AG08395 (cell line): ENCODE measurements at places on chromosomes 2 and 18.
A peak's percentile ranks its signal among the peaks of the same experiment; 100 is the strongest.

- DNase-seq, result no peak
Observed at GRCh38 chr2:57877811-57878170, 168.8 kb upstream of the VRK2 start.

GRCh38 chr2:46876741-46877384 lies 38.7 kb downstream of the MCFD2 start:
- DNase-seq, result peak; percentile 63

DNA sequence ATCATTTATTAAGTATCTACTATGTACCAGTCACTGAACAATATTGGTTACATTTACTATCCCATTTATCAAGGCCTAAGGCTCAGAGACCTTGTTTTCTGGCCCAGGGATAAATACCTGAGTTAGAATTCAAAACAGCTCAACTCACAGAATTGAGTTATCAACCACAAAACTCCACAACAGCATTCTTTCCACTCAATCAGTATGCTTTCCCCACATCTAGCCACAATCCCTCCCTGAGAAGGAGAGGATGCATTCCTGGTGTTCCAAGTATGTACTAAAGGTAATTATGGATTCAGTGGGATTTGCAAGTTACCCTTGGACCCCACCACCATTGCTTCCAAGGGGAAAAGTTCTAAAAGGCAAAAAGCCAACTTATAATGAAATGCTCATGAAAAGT lies 104.2 kb upstream of the PID1 start:
- DNase-seq, result peak; percentile 44

- DNase-seq, result no peak
Observed at GRCh38 chr2:41337956-41338355, 709.9 kb upstream of the PKDCC start.

- no peak for DNase-seq
Observed at GRCh38 chr2:219506802-219507526, 7.3 kb upstream of the ASIC4 start.
